ENCODE measurements at places on chromosomes 1 and 21.

GRCh38 chr1:179935909-179936496 is 18.6 kb upstream of the CEP350 start:
- DNase-seq: no peak

DNA sequence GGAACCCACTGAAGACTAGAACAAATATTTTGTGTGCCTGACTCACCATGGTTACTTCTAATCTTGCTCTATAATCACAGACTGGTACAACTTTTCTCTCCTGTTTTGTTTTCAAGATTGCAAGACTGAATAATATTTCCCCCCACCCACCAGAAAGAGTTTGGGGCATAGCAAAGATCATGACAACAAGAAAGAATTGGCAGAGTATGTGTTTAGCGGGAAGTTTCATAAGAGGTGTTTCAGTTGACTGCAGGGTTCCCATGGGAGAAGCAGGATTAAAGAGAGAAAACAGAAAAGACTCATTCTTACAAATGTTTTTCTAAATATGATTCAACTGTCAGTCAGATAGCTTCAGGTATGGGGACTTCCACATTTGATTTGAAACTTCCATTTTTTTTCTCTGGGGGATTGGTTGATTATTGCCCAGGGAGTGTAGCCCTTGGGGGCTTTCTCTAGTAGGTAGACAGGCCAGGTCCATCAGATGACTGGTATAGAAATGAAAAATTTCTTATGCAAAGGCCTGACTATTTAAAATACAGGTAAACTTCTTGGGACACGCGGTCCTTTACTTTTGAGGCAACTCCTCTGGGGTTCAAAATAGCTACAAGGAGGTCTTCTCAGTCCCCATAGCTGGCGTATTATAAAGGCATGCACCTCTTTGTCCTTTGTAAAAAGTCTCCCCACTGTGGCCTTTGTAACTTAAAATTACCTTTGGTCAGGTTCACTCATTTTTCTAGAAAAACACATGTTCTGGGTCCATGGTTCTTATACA is 13.9 kb downstream of the OR14I1 start:
- no peak for DNase-seq

GRCh38 chr1:6071219-6071618 is 25.5 kb downstream of the KCNAB2 start:
- no peak for DNase-seq

GRCh38 chr1:150283260-150283659 is 906 bp downstream of the CIART start:
- DNase-seq: no peak

- no peak for DNase-seq
These were observed 184.5 kb downstream of the CHRM3 start for GRCh38 chr1:239570878-239571277.
